Suppressor macrophage treated with lipopolysaccharide for 4 hours (primary cell): ENCODE measurements at places on chromosomes 13 and 19.

DNA sequence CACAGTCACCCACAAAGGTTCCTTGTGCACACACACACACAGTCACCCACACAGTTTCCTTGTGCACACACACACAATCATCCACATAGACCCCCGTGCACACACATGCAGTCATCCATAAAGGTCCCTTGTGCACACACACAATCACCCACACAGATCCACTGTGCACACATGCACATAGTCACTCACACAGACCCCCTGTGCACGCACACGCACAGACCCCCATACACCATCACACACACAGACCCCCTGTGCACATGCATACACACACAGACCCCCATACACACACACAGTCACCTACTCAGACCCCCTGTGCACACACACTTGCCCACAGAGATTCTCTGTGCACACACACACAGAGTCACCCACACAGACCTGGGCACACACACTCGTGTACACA, 107.1 kb downstream of the HSPH1 start:
- DNase-seq: no peak

DNA sequence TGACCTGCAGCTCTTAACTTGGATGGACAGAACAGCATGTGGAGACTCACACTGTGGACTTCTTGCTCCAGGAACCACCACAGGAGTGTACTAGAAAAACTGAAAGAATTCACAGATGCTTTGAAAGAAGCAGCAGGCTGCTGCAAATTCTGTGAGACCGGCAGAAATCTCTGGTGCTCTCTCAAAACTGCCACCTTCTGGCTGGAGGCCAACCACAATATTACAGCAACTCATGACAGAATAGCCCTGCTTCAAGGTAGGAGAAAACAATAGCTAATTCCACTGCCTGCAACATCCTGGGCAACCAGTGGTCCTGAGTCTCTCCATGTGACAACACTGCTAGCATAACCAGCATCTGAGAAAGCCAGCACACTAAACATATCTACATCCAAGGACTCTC, 26.9 kb downstream of the CDK8 start:
- no peak for DNase-seq

GRCh38 chr19:38977445-38978325, 2.1 kb upstream of the FBXO17 start:
- no peak for DNase-seq

DNA sequence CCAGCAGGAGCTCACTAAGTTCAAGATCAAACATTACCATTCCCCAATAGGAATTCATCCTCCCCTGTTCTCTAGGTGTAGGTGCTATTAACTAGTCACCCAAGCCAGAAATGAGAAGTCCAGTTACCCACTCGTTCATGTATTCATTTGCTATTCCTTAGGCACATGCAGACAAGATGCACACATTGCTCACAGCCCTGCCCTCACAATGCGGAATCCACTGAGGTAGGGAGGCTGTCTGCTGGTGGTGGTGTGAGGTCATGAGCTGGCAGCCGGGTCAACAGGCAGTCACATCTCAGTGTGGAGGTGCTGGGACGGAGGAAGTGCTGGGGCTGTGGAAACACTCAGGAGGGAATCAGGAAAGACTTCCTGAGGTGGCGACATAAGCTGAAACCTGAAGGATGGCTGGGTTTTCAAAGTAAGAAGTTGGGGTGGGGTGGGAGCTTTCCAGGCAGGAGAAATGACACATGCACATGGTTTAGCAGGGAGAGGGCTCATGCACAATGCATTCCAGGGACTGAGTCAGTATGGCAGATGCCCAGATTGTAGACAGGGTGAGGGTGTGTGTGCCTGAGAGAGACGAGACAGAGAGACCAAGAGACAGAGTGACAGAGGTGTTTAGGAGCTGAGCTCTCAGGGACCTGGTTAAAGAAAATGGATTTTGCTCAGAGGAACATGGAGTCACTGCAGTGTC, 117.6 kb downstream of the USP12 start:
- no peak for DNase-seq

- DNase-seq: no peak
These were observed 350.1 kb downstream of the PCDH9 start for GRCh38 chr13:66879988-66880387.

- DNase-seq: no peak
These were observed 310.0 kb downstream of the TEX29 start for GRCh38 chr13:111630406-111630805.

DNA sequence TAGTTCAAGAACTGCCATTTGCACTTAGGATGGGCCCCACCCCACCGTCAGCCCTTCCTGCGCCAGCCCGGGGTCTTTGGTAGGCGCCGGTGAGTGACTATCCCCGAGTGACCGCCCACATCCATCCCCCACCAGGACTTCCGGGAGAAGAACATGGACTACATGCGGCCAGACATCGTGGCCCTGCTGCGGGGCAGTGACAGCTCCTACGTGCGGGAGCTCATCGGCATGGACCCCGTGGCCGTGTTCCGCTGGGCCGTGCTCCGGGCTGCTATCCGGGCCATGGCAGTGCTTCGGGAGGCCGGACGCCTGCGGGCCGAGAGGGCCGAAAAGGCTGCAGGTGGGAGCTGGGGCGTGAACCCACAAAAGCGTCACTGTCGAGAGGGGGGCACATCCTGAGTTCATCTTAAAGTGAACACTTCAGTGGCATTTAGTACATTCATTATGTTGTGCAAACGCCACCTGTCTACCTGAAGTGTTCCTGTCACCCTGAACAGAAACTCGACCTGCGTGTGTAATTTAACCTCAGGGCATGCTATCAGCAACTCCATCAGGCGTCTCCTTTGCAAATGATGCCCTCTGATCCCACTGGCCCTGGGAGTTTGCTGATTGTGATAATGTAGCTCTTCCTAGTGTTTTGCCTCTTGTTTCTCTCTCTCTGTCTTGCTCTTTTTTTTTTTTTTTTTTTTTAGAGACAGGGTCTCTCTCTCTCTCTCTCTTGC, 42.4 kb upstream of the USE1 start:
- DNase-seq: no peak

DNA sequence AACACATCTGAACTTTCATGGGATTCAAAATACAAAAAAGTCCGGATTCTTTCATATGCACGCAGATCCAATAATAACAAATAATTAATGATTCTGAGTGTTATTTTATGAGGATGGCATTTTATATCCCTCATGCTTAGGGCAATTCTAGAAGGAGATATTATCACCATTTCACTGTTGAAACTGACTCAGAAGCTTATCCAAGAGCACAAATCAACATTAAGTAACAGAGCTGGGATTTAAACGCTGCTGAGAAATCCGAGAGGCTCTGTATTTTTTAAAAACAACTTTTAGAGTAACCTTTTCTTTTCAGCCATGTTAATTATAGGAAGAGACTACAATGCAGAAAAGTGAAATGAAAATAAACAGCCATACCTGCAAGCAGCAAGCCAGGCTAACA, 30.3 kb downstream of the ATP7B start:
- no peak for DNase-seq

GRCh38 chr19:43315851-43316250, 37.6 kb upstream of the CD177 start:
- DNase-seq: no peak
